ENCODE measurements at places on chromosomes 2 and 18.
A peak's percentile ranks its signal among the peaks of the same experiment; 100 is the strongest.

GRCh38 chr18:58975296-58975695, 110.6 kb downstream of the ZNF532 start:
- no peak for DNase-seq

- DNase-seq = no peak
These were observed 1.5 kb downstream of the RND3 start for GRCh38 chr2:150485871-150486538.

GRCh38 chr18:12990123-12990475, 1.1 kb upstream of the CEP192 start:
- no peak for DNase-seq

DNA sequence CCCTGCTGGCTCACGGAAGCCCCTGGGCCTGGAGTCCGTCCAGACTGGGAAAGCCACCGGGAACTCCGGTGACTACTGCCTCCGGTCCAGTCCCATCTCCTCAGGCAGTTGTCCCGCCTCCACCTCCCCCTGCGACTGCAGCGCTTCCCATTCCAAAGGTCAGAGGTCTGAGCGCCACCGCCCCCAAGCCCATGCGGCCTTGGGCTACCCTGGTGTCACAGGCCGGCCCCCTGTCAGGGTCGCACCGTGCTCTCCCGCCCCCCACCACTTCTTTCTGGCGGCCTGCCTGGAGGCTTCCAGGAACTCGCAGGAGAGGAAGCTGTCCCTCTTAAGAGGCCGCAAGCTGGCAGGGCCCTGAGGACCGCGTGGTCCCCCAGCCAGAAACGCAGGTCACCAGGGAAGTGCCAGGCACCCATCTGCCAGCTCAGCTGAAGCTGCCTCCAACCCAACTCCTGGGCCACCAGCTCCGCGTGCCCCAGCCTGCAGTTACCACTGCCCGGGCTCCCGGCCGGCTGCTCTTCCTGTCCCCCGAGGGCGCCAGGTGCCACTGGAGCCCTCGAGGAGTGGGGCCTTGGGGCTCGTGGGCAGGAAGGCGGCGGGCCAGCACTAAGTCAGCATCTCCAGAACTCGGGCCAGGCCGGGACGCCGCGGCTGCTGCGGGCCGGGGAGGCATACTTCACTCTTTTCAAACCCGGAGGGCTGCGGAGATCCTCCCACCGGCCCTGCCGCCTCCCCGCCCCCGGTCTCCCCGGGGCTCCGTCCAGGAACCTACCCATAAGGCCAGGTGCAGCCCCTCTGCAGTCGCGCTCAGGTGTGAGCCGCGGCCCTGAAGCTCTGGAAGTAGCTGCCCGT, 83.3 kb upstream of the POMC start:
- DNase-seq = peak; percentile 64

GRCh38 chr2:3443506-3444084, 64.1 kb downstream of the TRAPPC12 start:
- DNase-seq = no peak

DNA sequence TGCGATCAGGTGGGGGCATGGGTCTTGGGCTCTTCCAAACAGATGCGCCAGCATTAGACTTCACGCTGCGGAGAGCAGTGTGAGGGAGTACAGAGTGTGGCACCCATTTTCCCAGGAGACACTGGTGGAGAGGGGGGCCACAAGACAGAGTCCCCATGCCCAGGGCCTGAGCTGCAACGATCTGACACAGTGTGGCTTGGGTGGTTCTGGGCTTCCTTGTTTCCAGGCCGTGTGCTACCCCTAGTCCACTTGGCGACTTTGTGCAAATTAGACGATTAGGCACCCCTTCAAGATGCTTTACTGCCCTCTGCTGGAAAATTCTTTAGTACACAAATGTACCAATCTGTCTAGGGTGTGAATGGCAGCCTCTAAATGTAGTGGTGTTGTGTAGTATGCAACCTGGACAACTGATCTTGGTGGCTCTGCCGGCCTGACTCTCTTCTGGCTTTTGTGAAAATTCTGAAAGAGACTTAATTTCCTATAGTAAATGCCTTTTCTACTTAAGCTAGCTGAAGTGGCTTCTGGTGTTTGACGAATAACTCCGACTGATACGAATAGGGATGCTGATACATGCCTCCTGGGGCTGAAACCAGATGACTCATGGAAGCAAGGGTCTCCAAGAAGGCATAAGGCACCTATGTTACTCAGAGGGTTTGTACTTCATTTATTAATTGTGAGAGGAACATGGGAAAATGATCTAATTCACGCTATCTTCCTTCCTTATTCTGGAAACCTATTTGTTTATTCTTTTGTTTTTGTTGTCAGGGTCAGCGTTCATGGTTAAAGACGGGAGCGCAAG, 92.3 kb upstream of the SMAD2 start:
- DNase-seq = peak; percentile 70

All from hematopoietic multipotent progenitor cell (in vitro differentiated cells).